ENCODE measurements at places on chromosomes 5 and 9. TPM values are rescaled to one million over a fixed set of nuclear protein-coding genes. Genes with fewer than 3 reads are reported as not detected.

The RASGRF2 gene
- total RNA-seq = 3.9 TPM

The ITGA2 gene
- total RNA-seq = 35.0 TPM

The NEUROG1 gene
- total RNA-seq = not detected

The EFCAB9 gene
- not detected for total RNA-seq

The CDH10 gene
- 0.97 TPM for total RNA-seq

The ECM2 gene
- total RNA-seq = 2.6 TPM

The CEP72 gene
- 3.2 TPM for total RNA-seq

The NRG2 gene
- under 0.01 TPM for total RNA-seq

The LCN9 gene
- total RNA-seq = not detected

The ZNG1E gene
- 28.3 TPM for total RNA-seq

The DBN1 gene
- total RNA-seq = 201 TPM

The EHMT1 gene
- 41.9 TPM for total RNA-seq

The FBXO10 gene
- total RNA-seq = 16.4 TPM

The PDE6A gene
- not detected for total RNA-seq

The MEIKIN gene
- total RNA-seq = not detected

The CDC20B gene
- total RNA-seq = not detected

The SPATA31C1 gene
- not detected for total RNA-seq

The SLC6A7 gene
- total RNA-seq = under 0.01 TPM

The CNTRL gene
- 6.5 TPM for total RNA-seq

The KCNT1 gene
- not detected for total RNA-seq

The GSN gene
- total RNA-seq = 254 TPM

The SLC6A3 gene
- not detected for total RNA-seq

The CAPSL gene
- total RNA-seq = 0.43 TPM

The C5orf34 gene
- 3.9 TPM for total RNA-seq

The ARID3C gene
- total RNA-seq = not detected

The ARHGEF39 gene
- 0.97 TPM for total RNA-seq

The ACER2 gene
- total RNA-seq = 0.64 TPM

The CDKN2A gene
- total RNA-seq = 32.5 TPM

The SLC4A9 gene
- not detected for total RNA-seq

The CDC25C gene
- 6.9 TPM for total RNA-seq

The LECT2 gene
- total RNA-seq = not detected

The SPATA31A3 gene
- not detected for total RNA-seq

The PCDHB15 gene
- under 0.01 TPM for total RNA-seq

The NKD2 gene
- 2.2 TPM for total RNA-seq

The GPRIN1 gene
- total RNA-seq = 3.5 TPM

The NUTM2G gene
- total RNA-seq = not detected

The TAS2R1 gene
- 0.32 TPM for total RNA-seq

The BAAT gene
- total RNA-seq = under 0.01 TPM

The EIF4E1B gene
- total RNA-seq = not detected

The PRDM9 gene
- not detected for total RNA-seq

The ST8SIA4 gene
- total RNA-seq = 3.5 TPM

The PCDHB8 gene
- under 0.01 TPM for total RNA-seq

The TAF1L gene
- total RNA-seq = not detected

The BTNL8 gene
- total RNA-seq = not detected

The HTR1A gene
- total RNA-seq = not detected

The SPATA6L gene
- total RNA-seq = 0.64 TPM

The RANBP17 gene
- 33.7 TPM for total RNA-seq

The STPG3 gene
- not detected for total RNA-seq

The MLANA gene
- total RNA-seq = not detected

The MYMK gene
- not detected for total RNA-seq

Measured in fibroblast of villous mesenchyme (primary cell).